ENCODE measurements at places on chromosomes 11 and 22.

- DNase-seq: peak; percentile 89
Observed at GRCh38 chr11:123166071-123166559, 28.9 kb downstream of the CLMP start.

DNA sequence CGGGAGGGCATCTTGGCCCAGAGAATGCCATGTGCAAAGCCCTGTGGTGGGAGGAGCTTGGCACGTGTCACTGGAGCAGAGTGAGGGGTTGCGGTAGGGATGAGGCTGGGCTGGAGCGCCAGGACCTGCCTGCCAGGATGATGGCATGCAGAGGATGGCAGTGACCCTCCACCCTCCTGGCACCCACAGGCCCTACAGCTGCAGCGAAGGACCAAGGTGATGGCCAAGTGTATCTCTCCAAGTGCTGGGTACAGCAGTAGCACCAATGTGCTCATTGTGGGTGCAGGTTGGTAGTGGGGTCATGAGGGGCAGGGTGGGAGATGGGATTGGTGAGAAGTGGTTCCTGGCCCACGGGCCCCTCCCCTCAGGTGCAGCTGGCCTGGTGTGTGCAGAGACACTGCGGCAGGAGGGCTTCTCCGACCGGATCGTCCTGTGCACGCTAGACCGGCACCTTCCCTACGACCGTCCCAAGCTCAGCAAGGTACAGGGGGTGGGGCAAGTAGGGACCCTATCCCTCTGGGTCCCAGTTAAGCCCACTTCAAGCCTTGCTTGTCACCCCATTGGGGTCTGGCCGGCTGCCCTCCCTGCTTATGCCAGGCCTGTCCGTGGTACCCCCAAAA lies 7.4 kb downstream of the AIFM3 start:
- DNase-seq: no peak

DNA sequence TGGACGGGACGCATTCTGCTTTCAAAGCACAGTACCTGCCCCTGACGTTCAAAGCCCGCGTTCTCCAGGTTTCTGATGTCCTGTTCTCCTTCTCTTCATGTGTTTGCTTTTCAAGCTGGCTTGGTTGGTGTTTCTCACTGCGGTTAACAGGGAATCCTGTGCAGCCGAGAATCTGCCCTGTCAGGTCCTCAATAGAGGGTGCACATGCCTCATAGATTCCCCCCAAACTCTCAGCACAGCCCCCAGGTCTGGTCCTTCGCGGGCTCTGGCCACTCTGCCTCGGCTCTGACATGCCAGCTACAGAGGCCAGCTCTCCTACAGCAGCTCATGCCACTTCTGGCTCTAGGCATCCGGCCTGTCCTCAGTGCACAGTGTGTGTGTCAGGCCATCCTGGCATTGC lies 1343.8 kb downstream of the TBC1D22A start:
- DNase-seq: no peak

GRCh38 chr11:114366331-114367243 lies 33.7 kb downstream of the C11orf71 start:
- peak; percentile 72 for DNase-seq

- DNase-seq: no peak
Observed at GRCh38 chr11:120160436-120160835, 22.5 kb upstream of the TRIM29 start.

- no peak for DNase-seq
Observed at GRCh38 chr11:111018566-111018965, 227.0 kb upstream of the POU2AF2 start.

GRCh38 chr22:42969348-42969975 lies 45.5 kb downstream of the PACSIN2 start:
- no peak for DNase-seq

DNA sequence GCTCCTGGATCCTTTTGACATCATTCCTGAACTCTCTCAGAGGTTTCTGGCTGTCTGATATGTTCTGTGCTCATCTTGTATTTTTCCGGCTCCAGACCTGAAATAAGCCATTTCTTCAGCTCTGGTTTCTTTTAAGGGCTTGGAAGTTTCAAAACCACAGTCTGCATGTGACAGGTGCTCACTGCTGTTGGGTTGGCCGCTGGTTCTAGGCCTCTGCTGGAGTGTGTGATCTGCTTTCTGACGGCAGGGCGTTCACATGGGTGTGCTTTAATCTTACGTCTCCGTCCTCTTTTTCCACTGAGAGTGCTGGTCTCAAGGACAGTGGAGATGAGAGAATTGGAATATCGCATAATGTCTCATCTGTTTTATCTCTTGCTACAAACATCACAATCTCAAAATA lies 10.3 kb downstream of the ZBED4 start:
- DNase-seq: no peak

DNA sequence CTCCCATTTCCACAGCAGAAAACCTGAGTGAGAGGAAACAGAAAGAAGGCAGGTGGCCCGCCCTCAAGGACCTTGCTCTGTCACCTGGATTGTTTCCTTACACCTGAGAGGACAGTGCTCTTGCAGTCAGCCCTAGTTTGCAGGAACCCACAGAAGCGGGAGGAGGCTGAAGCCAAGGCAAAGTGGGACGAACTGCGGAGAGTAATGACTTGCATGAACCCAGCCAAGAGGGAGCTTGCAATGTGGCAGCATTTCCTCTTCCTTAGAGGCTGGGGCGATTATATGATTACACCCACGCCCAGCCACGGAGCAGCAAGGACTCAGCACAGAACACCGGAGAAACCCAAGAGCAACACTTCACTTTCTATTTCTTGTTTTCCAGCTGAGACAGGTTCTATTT lies 102.6 kb downstream of the SPON1 start:
- peak; percentile 77 for DNase-seq

DNA sequence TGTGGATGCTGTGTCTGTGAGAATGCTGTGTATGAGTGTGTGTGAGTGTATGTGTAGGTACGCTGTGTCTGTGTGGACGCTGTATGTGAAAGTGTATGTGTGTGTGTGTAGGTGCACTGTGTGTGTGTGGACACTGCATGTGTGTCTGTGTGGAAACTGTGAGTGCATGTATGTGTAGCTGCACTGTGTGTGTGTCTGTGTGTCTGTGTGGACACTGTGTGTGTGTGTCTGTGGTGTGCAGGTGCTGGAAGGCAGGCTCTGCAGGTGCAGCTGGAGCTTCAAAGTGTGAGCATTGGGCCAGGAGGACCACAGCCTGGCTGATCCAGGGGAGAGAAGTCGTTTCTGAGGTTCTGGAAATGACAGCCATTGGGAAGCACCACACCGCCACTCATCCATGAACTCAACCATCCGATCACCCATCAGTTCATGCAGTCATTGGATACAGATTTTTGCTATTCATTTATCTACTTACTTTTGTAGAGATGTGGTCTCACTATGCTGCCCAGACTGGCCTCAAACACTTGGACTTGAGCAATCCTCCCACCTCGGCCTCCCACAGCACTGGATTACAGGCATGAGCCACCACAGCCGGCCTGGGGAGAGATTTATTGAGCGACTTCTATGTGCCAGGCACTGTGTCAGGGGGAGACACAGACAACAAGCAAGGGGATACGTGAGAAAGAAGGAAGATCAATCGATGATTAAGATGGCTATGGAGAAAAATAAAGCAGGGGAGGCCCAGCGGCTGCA lies 9.6 kb downstream of the TRPM5 start:
- DNase-seq: no peak
